Aortic smooth muscle cell (primary cell): ENCODE measurements at places on chromosomes 7 and 10. TPM values are rescaled to one million over a fixed set of nuclear protein-coding genes. Genes with fewer than 3 reads are reported as not detected.

Gene NRG3
- 0.13 TPM in 1 of 2 replicates, not detected in the other for total RNA-seq

Gene WNT2
- total RNA-seq = not detected in 2 replicates

Gene UNCX
- not detected in 2 replicates for total RNA-seq

Gene CYP2E1
- total RNA-seq = 0.40 and 0.56 TPM in 2 replicates

Gene HYCC1
- 124 and 126 TPM in 2 replicates for total RNA-seq

Gene CUL2
- total RNA-seq = 25.5 and 27.3 TPM in 2 replicates
